ENCODE measurements at places on chromosomes 3 and 15.
A peak's percentile ranks its signal among the peaks of the same experiment; 100 is the strongest.

- no peak for DNase-seq
These were observed 99.2 kb upstream of the C3orf80 start for GRCh38 chr3:160126051-160126450.

DNA sequence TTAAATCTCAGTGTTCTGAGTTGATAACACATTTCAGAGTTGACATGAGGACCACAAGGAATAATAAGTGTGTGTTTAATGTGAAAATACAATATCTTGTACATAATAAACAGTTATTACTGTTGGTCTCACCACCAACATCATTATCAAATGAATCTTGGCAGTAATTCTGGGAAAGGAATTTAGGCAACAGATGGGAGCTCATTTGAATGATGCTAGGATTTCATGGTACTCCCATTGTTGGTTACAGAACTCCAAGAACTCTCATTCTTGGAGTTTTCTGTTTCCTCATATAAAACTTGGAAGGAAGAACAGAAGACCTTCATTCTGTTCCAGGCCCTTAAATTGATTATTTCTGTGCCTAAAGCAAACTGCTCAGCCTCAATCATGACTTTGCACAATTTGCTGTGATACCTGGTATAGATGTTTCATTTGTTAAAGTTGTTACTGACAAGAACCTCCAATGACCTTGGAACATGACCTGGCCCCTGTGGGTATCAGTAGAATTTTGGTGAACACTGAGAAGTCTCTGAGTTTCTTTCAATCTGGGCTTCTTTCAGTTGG is 385.8 kb downstream of the LPP start:
- no peak for DNase-seq

- peak; percentile 34 for DNase-seq
These were observed 7.0 kb downstream of the GYG1 start for GRCh38 chr3:148998297-148998696.

DNA sequence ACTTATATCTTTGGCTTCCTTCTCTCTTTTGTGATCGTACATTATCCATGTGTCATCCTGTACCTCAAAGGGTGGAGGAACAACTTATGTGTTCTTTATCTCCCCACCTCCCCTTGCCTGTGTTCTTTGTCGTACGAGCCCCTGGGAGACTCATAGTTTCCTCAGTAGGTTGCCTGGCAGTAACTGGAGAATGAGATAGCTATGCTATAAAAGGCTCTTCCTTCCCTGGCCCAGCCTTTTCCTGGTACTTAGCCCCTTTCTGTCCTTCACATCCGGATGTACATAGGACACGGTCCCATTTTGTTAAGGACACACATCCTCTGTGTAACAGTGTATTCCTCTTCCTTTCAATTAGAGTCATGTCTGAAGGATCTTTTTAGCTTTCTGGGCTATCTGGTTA is 32.1 kb downstream of the PLCL2 start:
- DNase-seq, result no peak

DNA sequence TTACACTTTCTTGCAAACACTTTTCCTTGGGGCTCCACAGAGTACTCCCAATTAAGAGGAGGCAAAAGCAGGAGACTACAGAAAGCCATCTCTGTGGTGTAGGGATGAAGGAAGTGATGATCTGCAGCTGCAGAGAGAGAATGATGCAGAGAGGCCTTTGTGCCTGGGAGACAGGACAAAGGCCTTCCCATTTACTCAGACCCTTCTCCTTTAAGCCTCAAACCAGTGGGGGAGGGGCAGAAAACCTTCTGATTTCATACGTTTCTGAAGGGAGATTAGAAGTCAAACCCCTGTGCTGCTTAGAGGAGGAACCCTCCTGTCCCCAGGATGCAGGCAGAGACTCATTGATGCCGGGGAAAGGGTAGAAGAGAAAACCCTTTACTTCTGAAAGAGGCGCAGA is 130.8 kb downstream of the NEO1 start:
- no peak for DNase-seq

GRCh38 chr3:43023746-43024145 is 44.6 kb downstream of the GASK1A start:
- DNase-seq, result no peak

- DNase-seq, result no peak
These were observed 87.4 kb upstream of the C15orf39 start for GRCh38 chr15:75114327-75114726.

- DNase-seq, result peak; percentile 7
These were observed 30.9 kb downstream of the HES1 start for GRCh38 chr3:194166682-194167479.

- DNase-seq, result no peak
These were observed 501.4 kb downstream of the PYDC2 start for GRCh38 chr3:191962324-191962723.

DNA sequence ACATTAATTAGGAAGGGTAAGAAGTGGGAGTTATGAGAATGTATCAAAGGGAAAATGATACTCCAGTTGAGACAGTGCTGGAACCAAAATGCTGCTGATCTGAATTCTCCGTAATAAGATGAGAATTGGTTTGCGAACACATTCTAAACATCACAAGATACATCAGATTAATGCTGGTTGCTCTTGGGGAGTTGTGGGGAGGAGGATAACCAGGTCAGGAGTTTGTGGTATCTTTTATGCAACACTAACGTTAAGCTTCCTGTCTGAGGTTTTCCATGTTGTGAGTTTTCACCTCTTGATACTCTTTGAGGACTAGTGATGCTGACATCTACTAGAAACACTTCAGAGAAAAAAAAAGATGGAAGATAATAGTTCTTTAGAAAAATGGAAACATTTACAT is 47.2 kb downstream of the PPARG start:
- no peak for DNase-seq

- DNase-seq, result no peak
These were observed 40.0 kb upstream of the SAMMSON start for GRCh38 chr3:69959581-69959980.

- DNase-seq, result peak; percentile 88
These were observed 1.1 kb downstream of the DIPK2A start for GRCh38 chr3:143972505-143973258.

GRCh38 chr15:74207652-74208440 is 5.3 kb upstream of the STRA6 start:
- no peak for DNase-seq

DNA sequence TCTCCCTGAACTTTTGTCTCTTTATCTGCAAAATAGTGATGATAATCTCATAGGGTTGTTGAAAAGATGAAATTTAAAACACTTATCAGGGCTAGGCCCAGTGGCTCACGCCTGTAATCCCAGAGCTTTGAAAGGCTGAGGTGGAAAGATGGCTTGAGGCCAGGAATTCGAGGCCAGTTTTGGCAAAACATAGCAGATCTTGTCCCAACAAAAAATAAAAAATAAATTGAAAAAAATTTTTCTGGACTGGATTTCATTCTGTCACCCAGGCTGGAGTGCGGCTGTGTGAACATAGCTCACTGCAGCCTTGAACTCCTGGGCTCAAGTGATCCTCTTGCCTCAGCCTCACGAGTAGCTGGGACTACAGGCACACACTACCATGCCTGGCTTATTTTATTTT is 29.6 kb downstream of the LMLN start:
- DNase-seq, result no peak

- DNase-seq, result peak; percentile 78
These were observed 406.2 kb downstream of the RBMS3 start for GRCh38 chr3:29686889-29687592.

DNA sequence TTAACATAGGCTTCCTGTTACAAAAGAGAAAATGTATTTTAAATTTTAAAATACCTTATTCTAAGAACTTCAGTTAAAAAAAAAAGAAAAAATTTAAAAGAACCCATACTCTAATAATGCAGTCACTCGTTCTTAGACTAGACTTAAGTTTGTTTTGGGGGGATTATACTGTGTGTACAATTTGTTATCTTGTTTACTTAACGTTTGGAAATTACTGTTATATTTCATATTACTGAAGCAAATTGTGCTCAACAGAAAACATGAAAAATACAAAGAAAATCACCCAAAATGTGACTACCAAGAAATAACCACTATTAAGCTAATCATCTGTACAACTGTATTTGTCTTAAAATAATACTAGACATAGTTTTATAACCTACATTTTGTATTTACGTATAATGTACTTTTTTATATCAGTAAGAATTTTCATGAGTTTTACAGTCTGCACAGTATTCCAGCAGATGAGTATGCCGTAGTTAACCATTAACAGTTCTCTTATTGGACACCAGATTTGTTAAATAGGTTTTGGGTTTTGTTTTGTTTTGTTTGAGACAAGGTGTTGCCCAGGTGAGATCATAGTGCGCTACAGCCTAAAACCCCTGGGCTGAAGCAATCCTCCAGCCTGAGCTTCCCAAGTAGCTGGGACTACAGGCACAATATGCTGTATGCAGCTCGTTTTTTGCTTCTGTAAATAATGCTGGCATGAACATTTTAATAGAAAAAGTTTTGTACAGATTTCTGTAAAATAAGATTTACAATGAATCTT is 88.8 kb upstream of the CHD2 start:
- no peak for DNase-seq

GRCh38 chr3:70985572-70985971 is 598.0 kb downstream of the FOXP1 start:
- no peak for DNase-seq

All from GM23248 (cell line).